GM23338 (cell line): ENCODE measurements at places on chromosomes 2 and 18. TPM values are rescaled to one million over a fixed set of nuclear protein-coding genes. Genes with fewer than 3 reads are reported as not detected.

- DNase-seq: no peak
Measured at GRCh38 chr2:237452861-237453260, 34.2 kb upstream of the MLPH start.

- no peak for DNase-seq
Measured at GRCh38 chr2:44553456-44553855, 191.7 kb downstream of the CAMKMT start.

DNA sequence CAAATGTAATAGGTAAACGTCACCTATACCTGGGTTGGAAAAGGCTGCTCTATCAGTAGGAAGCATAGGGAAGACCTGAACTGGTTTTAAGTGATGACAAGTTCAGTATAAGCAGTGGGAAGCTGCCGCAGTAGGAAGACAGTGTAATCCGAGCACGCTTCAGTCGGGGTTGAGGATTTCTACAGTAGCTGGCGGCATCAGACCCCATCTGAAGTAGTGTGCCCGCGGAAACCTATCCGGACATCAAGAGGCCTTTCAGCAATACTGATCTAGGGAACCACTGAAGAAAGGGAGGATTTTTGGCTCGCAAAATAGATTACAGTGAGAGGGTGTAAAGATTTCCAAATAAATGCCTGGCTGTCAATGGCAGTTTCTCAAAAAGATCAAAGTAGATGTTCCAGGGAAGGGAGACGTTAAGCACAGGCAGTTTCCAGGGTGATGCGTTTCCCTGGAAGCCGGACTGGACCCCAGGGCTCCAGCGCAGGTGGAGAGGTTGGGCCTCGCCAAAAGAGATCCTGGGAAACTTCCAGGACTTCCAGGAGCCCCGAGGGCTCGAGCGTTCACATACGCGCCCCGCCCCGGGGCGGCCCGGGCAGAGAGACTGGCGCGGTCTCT lies 5.3 kb downstream of the LOXL3 start:
- peak; percentile 51 for DNase-seq

The MALT1 gene
- 16.3 and 18.8 TPM in 2 replicates for total RNA-seq

The PLEK gene
- not detected in 2 replicates for total RNA-seq

- no peak for DNase-seq
Measured at GRCh38 chr2:68741238-68741637, 6.6 kb downstream of the ARHGAP25 start.
